Femur (tissue), 1 donor: ENCODE measurements at places on chromosomes 7 and 10.
A peak's percentile ranks its signal among the peaks of the same experiment; 100 is the strongest.

DNA sequence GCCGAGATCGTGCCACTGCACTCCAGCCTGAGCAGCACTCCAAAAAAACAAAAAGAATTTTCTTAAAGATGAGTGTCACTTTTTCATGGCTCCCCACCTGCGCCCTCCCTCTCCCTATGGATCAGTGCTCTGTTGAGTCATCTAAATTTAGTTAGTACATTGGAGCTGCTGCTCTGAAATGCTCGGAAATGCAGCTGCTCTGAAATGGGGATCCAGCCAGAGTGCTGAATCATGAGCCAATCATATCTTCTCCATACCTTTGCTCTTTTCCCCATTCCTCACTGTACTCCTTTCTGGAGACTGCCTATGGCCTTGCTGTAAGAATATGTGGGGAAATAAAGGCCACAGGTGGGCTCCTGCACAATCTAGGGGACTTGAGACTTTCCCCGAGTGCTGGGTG, 188.8 kb downstream of the ZNF438 start:
- DNase-seq = peak; percentile 74

- no peak for DNase-seq
Measured at GRCh38 chr10:8462565-8462964, 408.1 kb downstream of the GATA3 start.

DNA sequence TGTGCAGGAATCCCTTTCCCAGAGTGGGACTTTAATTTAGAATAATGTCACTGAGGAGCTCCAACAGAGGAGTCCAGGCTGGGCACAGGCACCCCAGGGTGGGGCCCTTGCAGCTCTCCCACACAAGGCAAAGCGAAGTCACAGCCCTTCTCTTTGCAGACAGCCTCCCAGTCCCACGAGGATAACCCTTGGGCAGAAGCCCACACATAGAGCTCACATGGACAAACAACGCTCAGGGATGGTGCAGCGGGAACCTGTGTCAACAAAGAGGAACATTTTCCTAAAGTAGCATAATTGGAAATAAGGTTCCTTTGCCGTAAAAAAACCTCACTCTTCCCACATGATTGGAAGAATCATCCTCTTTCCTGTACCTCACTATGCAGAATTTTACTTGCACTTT, 29.3 kb upstream of the GGCT start:
- no peak for DNase-seq

- DNase-seq = no peak
Measured at GRCh38 chr7:29763266-29763665, 43.0 kb upstream of the WIPF3 start.

DNA sequence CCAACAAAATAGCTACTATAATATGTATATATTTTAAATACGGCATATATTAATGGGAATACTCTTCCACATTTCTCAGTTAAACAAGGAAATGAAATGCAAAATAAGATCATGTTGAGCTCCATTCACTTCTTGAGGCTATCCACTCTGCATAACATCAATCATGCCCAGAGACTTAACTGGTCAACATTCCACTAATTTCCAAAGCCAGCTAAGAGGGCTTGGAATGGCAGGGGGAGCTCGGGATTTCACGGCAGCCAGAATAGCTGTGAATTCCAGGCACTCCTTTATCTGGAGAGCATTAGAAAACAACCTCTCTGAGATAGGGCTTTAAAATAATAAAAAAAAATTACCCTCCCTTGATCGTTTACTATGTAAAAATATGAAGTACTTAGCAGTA, 194.9 kb upstream of the CDCA7L start:
- no peak for DNase-seq

DNA sequence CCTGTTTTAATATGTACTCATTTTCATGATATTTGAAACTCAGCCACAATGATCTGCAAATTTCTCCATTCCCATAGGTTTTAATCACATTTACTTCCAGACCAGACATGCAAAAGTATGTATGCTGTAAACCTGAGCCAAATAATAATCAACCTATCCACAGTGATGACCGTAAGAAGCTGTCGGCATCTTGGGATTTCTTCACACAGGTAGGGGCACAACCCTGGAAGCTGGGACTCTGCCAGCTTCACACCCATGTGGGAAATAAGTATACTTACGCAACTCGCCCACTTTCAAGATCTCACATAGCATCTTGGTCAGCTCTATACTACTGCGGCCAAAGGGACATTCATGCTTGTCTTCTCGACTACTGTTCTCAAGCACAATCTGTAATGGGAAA, 352.3 kb downstream of the ELMO1 start:
- DNase-seq = no peak

- no peak for DNase-seq
Measured at GRCh38 chr7:91659096-91659495, 221.4 kb downstream of the MTERF1 start.

GRCh38 chr7:117476557-117477215, 3.1 kb upstream of the CFTR start:
- DNase-seq = no peak

GRCh38 chr7:143980746-143981510, 19.2 kb upstream of the OR6B1 start:
- DNase-seq = no peak

GRCh38 chr7:2757361-2757903, 69.4 kb downstream of the AMZ1 start:
- no peak for DNase-seq
